ENCODE measurements at places on chromosomes 12 and 14. TPM values are rescaled to one million over a fixed set of nuclear protein-coding genes. Genes with fewer than 3 reads are reported as not detected.

- DNase-seq = no peak
Measured at GRCh38 chr14:104786726-104787675, 8.5 kb downstream of the AKT1 start.

DNA sequence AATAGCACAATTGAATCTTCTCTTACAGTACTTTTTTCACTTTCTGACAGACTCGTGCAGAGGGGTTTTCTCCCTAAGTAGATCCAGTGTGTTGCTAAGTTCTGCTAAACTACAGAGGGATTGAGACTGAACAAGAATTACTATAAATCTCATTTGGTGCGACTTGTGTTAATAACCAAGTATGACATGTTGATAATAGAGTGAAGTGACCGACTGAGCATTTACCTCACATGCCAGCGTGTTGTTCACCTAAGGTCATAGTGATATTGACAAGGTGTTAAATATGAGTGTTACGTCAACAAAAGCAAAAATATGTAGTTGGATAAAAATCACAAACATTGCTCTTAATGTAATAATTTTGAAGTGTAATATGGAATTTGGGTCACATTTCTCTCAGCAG, 97.8 kb upstream of the PDE3A start:
- DNase-seq = no peak

GRCh38 chr12:17999174-17999801, 90.7 kb downstream of the RERGL start:
- DNase-seq = no peak

DNA sequence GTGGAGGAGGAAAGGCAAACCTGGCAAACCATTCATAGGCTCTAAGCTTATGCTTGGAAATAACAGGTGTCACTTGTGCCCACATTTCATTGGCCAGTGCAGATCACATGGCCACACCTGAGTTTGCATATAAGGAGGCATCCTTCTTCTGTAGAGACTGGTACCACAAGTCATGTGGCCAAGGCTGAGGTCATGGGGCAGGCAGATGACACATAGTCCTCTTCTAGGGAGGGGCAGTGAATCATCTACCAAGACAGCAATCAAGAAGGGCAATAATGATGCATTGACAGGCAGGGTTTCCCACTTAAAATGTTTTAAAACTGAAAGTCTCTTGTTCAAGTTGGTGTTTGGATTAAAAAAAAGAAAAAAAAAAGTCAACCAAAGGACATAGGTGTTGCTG, 77.3 kb downstream of the DAAM1 start:
- no peak for DNase-seq

DNA sequence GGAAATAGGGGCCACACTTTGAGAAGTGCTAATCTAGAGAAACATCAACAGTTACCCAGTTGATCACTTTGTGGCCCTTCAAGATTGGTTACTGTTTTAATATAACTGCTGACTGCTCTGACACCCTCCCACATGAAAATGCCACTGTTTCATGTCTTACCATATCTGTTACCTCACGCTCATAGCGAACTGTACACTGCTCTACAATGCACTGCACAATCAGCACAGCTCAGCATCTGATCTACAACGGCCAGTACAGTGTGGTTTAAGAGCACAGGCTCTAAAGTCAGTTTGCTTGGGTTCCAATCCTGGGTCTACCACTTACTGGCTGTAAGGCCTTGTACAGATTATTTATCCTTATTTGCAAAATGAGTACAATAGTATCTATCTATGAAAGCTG, 39.1 kb downstream of the SPPL3 start:
- no peak for DNase-seq

- DNase-seq = no peak
Measured at GRCh38 chr14:69088586-69088985, 64.3 kb downstream of the DCAF5 start.

- DNase-seq = peak; percentile 93
Measured at GRCh38 chr12:93894391-93895088, 217.4 kb downstream of the CRADD start.

- no peak for DNase-seq
Measured at GRCh38 chr14:21768116-21768874, 94.7 kb upstream of the OR4E1 start.

GRCh38 chr12:52181746-52182145, 10.1 kb downstream of the KRT80 start:
- DNase-seq = no peak

DNA sequence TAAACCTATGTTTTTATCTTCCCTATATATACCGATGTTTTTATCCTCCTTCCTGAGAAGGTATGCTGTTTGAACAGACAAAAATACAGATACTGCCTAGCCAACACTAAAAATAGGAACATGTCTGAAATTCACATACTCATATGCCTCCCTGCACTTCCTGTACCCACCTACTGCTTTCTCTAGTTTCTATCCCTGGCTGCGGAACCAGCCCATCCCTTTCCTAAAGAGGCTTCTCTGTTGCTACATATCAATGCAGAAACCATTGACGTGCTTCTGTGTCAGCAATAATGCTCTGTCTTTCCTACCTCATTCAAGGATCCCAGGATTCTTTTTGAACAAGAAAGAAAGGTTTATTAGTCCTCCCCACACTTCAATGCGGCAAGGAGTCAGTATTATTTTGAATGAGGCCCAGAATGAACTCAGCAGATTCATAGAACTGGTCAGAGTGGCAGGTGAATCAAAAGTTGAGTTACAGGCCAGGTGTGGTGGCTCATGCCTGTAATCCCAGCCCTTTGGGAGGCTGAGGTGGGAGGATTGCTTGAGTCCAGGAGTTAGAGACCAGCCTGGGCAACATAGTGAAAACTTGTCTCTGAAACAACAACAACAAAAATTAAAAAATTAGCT, 67.8 kb upstream of the NAP1L1 start:
- DNase-seq = no peak

- DNase-seq = no peak
Measured at GRCh38 chr14:78127961-78128360, 42.2 kb upstream of the NRXN3 start.

DNA sequence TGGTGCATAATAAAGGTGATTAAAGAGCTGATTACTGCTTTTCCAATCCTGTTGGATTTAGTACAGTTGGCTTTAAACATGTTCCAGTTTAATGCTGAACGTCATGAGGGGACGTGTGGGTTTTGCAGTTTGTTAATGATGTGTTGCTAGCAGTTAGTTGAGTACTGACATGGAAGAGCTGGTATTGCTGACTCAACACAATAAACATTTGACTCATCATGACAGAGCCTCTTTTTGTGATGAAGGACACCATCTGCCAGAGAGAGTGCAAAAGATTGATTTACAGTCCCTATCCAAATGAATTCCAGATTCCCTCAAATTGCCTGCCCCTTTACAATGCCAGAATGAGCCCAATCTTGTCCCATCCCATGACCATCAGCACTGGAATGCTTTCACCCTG, 346.2 kb upstream of the PRICKLE1 start:
- no peak for DNase-seq

DNA sequence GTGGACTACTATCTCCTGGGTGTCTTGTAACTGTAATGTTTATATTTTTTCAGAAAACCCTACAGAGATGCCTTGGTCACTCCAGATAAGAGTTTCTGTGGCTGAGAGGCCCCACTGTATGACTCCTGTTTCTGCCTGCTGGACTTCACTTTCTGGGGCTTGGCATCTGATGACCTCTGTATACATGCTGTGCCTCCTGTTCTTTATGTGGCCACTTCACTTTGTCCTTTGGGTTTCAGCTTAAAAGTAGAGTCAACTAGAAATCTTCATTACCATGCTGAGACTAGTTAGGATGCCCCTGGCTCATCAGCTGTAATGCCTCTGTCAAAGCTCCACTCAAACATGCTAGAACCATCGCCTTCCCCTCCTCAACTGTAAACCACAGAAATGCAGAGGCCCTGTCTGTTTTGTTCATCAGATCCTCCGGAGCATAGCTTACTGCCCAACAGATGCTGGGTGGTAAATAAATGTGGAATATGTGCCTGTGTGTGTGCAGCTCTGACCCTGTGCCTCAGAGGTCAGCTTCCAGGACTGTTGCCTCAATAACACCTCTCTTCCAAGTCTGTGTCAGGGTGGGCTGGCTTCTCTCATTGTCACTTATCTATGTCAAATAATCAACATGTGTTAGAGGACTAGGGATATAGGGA, 25.5 kb downstream of the ZNF664 start:
- no peak for DNase-seq

- DNase-seq = no peak
Measured at GRCh38 chr12:2967651-2968050, 8.5 kb downstream of the TEAD4 start.

- DNase-seq = no peak
Measured at GRCh38 chr14:77313371-77313770, 7.3 kb downstream of the POMT2 start.

- no peak for DNase-seq
Measured at GRCh38 chr12:104054681-104055346, 4.8 kb upstream of the GLT8D2 start.

DNA sequence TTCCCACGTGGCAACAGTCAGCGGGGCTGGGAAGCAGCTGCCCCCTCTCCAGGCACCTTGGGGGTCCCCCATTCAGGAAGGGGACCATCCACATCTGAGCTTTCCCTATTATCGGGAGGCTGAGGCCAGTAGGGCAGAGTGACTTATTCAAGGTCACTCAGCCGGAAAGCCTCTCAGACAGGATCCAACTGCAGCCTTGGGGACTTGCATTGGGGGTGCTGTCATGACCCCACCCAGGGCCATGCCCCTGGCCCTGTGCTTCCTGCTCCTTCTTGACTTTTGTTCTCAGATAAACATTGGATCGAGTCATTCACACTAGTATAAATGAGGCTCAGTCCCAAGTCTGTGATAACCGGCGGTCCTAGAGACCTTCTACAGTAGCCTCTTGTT, 12.6 kb downstream of the BEGAIN start:
- DNase-seq = no peak

GRCh38 chr12:97299847-97300246, 162.8 kb upstream of the RMST start:
- no peak for DNase-seq

- no peak for DNase-seq
Measured at GRCh38 chr14:37824939-37825712, 229.7 kb downstream of the TTC6 start.

DNA sequence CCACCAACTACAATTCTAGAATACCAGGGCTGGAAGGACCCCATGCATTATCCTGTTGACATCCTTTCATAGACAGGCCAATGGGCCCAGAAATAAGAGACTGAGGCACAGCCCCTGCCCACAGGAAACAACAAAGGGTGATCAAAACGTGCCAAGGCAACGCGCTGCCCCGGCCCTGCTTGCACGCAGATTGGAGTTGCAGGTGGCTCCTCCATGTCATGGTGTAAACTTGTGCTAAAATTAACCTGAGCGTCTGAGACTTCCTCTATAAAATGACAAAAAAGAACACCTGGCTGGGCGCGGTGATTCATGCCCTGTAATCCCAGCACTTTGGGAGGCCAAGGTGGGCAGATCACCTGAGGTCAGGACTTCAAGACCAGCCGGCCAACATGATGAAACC, 30.1 kb downstream of the SPRING1 start:
- DNase-seq = no peak

DNA sequence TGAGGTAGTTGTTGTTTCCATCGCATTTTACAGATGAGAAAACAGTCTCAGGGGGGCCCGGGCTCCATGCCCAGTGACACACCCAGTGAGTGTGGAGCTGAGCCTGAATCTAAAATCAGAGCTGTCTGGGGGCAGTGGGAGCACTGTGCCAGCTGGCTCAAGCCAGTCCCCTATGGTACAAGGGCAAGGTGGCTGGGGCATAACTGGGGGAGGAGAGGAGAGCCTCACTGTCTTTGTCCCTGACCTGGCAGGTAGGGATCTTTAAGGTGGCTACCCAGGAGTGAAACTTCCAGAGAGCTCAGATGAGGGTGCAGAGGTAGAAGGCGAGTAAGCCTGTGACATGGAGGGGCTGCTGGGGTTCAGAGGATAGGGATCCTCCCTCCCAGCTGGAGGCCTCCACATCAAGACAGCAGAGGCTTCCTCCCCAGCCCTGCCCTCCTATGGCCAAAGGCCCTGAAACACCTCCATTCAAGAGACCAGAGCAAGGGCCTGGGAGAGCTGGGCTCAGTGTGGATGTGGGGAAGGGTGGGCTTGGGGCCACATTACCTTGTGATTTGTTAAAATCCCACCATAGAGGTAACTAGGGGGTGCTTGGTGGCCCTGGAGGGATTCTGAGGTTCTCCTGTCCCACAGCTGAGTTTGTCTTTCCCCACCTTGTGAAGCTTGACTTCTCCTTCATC, 33.1 kb downstream of the ASCL4 start:
- no peak for DNase-seq

- no peak for DNase-seq
Measured at GRCh38 chr12:88299567-88300101, 157.5 kb downstream of the TMTC3 start.

DNA sequence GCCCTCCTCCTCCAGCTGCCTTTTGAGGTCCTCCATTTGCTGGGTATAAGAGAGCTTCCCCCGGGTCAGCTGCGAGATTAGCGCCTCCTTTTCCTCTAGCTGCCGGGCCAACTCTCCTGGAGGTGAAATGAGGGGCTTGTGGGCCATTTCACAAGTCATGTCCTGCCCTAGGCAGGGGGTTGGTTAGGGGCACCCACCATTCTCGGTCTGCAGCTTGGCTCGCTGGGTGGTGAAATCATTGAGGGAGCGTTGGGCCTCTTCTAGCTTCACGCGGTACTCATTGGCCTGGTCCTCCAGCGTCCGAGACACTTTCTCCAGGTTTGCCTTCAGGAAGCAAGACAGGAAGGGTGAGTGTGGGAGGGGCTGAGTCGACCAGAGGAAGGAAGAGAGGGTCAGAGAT, 12.6 kb downstream of the CMTM5 start:
- no peak for DNase-seq

DNA sequence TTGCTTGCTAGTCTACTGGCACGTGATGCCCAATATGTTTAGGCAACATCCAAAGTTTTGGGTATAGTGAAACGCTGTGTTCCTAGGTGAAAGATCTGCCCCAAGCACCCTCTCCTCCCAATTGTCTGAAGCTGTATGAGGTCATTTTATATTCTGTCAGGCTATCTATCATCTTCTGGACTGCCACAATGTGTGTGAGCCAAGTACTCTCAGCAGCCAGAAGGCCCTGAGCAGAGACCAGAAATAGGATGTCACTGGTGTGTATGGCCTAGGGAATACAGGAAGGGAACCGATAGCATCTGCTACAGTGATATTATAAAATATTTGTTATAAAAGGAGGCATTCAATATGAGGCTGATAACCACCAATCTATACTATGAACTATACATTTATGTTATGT, 7.9 kb upstream of the PDE3A start:
- no peak for DNase-seq

Gene KLRF1
- not detected for total RNA-seq

Gene NAV3
- total RNA-seq = 4.2 TPM

Gene DEGS2
- total RNA-seq = 0.11 TPM

Gene TUNAR
- total RNA-seq = not detected

Gene KRT7
- total RNA-seq = 3.9 TPM

Gene TMEM233
- total RNA-seq = 26.2 TPM

Gene G2E3
- 8.0 TPM for total RNA-seq

Gene IFNG
- not detected for total RNA-seq

Gene BHLHE41
- total RNA-seq = 41.5 TPM

Gene FAM186B
- 0.63 TPM for total RNA-seq

Gene LAG3
- total RNA-seq = not detected

Gene PLEK2
- 0.59 TPM for total RNA-seq

Gene SLC6A12
- total RNA-seq = 0.30 TPM

Gene DAO
- not detected for total RNA-seq

Gene CEBPE
- total RNA-seq = 0.17 TPM

Gene SOX5
- total RNA-seq = 1.6 TPM

Gene ITGA7
- total RNA-seq = 297 TPM

Gene AKAP3
- total RNA-seq = 0.95 TPM
